ENCODE measurements at places on chromosomes 4 and X. TPM values are rescaled to one million over a fixed set of nuclear protein-coding genes. Genes with fewer than 3 reads are reported as not detected.

GRCh38 chr4:55365345-55365728, 19.3 kb downstream of the SRD5A3 start:
- no peak overlapping the region for H3K4me3 ChIP-seq
- no peak for DNase-seq
- no peaks in the 10 kb centered on the region for H3K4me1 ChIP-seq
- H3K36me3 ChIP-seq, result peaks cover 9% of the 10 kb centered on the region
- H3K27ac ChIP-seq, result no peak overlapping the region

GRCh38 chr4:100849319-100849718, 331.5 kb upstream of the EMCN start:
- H3K4me1 ChIP-seq, result no peaks in the 10 kb centered on the region
- no peak for DNase-seq
- H3K36me3 ChIP-seq, result no peaks in the 10 kb centered on the region
- H3K27ac ChIP-seq, result no peak overlapping the region
- no peaks in the 10 kb centered on the region for H3K27me3 ChIP-seq

GRCh38 chrX:74449322-74449936, 28.1 kb downstream of the SLC16A2 start:
- no peaks in the 10 kb centered on the region for H3K36me3 ChIP-seq
- no peak overlapping the region for H3K27ac ChIP-seq
- H3K4me1 ChIP-seq, result no peaks in the 10 kb centered on the region

DNA sequence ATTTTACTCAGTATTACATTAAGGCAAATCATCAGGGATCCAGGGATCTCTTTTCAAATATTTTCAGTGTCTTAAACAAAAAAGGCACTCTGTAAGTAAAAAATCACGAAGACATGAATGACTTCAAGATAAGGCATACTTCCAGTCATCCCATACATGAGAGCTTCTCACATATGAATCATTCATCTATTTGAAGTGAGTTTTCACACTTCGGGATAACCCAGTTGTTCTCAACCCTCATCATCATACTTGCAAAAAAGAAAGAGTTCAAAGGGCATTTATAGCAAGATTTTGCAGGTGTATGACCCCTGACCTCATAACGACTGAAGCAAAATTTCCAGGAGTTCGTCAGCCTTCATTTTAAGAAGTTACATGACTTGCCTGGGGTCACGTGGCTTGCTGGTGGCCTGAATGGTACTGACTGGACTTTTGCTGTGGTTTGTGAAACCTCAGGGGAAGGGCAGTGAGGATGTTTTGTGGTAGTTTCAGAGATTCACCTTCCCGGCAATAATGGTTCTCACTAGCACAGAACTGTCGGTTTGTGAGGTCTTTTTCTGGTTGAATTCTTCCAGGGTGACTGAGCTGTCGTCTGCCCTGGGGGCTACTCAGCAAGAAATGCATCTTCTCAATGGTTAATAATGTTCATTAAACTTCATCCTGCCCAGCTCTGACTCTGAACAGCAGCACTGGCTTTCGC, 115.8 kb upstream of the SHISA3 start:
- H3K4me3 ChIP-seq, result no peak overlapping the region
- H3K4me1 ChIP-seq, result no peaks in the 10 kb centered on the region
- H3K27ac ChIP-seq, result no peak overlapping the region
- no peaks in the 10 kb centered on the region for H3K27me3 ChIP-seq

DNA sequence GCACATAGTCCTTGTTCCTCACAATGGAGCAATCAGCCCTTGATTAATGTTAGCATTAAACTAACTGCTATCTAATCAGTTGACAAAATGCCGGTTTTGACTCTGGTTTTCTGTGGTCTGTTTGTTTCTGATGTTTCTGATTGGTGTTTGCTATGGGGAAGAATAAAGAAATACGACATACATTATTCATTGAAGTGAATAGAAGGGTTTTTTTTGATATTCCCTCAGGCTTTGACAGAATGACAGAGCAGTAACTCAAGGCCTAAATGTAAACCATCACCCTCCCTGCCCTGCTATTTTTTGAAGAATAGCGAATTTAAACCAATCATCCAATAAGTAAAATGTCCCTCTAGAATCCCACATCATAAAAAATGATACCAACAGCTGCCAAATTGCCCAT, 65.5 kb upstream of the HS3ST1 start:
- no peak overlapping the region for H3K4me3 ChIP-seq
- peaks cover 63% of the 10 kb centered on the region for H3K4me1 ChIP-seq
- H3K36me3 ChIP-seq, result peaks cover 6% of the 10 kb centered on the region
- no peak for DNase-seq
- H3K27ac ChIP-seq, result peak overlapping the region; percentile 93

DNA sequence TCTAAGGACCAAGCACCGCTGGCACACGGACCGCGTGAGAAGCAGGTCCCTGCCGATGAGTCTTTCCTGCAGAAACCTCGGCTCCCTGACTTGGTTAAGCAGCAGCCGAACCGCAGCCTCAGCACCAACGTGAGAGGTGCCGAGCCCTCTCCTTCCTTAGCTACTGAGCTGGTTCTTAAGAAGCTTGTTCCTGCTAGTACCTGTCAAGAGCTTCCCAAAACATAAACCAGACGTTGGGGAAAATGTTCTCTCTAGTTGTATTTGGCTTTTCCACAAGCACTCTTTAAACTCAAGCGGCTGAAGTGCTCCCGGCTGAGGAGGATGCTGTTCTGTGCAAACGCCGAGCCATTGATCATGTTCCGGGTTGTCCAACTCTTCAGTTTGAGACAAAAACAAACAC, 29.3 kb upstream of the TLR3 start:
- no peak for DNase-seq
- H3K36me3 ChIP-seq, result no peaks in the 10 kb centered on the region
- H3K4me1 ChIP-seq, result no peaks in the 10 kb centered on the region
- H3K4me3 ChIP-seq, result peak overlapping the region; percentile 28
- H3K27me3 ChIP-seq, result no peaks in the 10 kb centered on the region

- DNase-seq, result peak; percentile 1
- H3K4me3 ChIP-seq, result peak overlapping the region; percentile 17
- no peaks in the 10 kb centered on the region for H3K27me3 ChIP-seq
- no peaks in the 10 kb centered on the region for H3K36me3 ChIP-seq
- peak overlapping the region; percentile 75 for H3K27ac ChIP-seq
- H3K4me1 ChIP-seq, result peaks cover 32% of the 10 kb centered on the region
Observed at GRCh38 chr4:79650794-79651431, 242.9 kb upstream of the GK2 start.

- H3K4me3 ChIP-seq, result no peak overlapping the region
- peaks cover 14% of the 10 kb centered on the region for H3K36me3 ChIP-seq
- no peaks in the 10 kb centered on the region for H3K27me3 ChIP-seq
- DNase-seq, result no peak
Observed at GRCh38 chrX:119407681-119408080, 8.5 kb downstream of the SLC25A43 start.

- no peak overlapping the region for H3K27ac ChIP-seq
- DNase-seq, result no peak
- H3K27me3 ChIP-seq, result no peaks in the 10 kb centered on the region
Observed at GRCh38 chrX:129574214-129574613, 34.2 kb downstream of the OCRL start.

- H3K4me1 ChIP-seq, result peaks cover 7% of the 10 kb centered on the region
- H3K4me3 ChIP-seq, result no peak overlapping the region
- no peak overlapping the region for H3K27ac ChIP-seq
- DNase-seq, result no peak
- H3K36me3 ChIP-seq, result no peaks in the 10 kb centered on the region
- H3K27me3 ChIP-seq, result no peaks in the 10 kb centered on the region
Observed at GRCh38 chr4:148716431-148717052, 274.3 kb upstream of the NR3C2 start.

DNA sequence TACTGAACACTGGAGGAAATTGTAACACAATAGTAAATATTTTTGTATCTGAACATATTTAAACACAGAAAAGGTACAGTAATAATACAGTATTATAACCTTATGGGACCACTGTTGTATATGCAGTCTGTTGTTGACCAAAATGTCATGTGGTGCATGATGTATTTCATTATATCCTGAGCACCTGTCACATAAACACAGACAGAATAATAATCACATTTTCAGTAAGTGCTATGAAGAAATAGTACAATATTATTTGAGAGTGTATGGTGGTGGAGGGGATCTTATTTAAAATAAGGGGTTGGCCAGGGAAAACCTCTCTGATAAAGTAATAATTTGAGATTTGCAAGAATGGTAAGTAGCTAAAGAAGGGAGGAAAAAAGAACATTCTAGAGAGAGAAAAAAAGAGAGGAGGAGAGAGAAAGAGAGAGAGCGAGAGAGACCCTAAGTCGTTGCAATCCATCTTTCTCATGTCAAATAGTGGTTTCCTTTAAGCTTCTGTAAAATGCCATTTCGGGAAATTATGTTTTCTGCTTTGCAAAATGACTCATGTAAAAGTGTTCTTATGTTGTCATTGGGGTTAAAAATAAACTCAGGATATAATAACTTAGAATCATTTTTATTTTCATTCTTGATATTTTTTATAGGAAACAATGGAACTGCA, 19.3 kb upstream of the CLNK start:
- no peaks in the 10 kb centered on the region for H3K4me1 ChIP-seq
- H3K27me3 ChIP-seq, result no peaks in the 10 kb centered on the region
- DNase-seq, result no peak
- H3K27ac ChIP-seq, result no peak overlapping the region
- H3K4me3 ChIP-seq, result no peak overlapping the region
- no peaks in the 10 kb centered on the region for H3K36me3 ChIP-seq

GRCh38 chrX:9476810-9477575, 12.1 kb downstream of the TBL1X start:
- no peak for DNase-seq
- no peaks in the 10 kb centered on the region for H3K36me3 ChIP-seq
- no peak overlapping the region for H3K4me3 ChIP-seq
- H3K27me3 ChIP-seq, result no peaks in the 10 kb centered on the region

GRCh38 chrX:70331161-70331560, 41.3 kb downstream of the KIF4A start:
- H3K27me3 ChIP-seq, result no peaks in the 10 kb centered on the region
- no peak for DNase-seq

DNA sequence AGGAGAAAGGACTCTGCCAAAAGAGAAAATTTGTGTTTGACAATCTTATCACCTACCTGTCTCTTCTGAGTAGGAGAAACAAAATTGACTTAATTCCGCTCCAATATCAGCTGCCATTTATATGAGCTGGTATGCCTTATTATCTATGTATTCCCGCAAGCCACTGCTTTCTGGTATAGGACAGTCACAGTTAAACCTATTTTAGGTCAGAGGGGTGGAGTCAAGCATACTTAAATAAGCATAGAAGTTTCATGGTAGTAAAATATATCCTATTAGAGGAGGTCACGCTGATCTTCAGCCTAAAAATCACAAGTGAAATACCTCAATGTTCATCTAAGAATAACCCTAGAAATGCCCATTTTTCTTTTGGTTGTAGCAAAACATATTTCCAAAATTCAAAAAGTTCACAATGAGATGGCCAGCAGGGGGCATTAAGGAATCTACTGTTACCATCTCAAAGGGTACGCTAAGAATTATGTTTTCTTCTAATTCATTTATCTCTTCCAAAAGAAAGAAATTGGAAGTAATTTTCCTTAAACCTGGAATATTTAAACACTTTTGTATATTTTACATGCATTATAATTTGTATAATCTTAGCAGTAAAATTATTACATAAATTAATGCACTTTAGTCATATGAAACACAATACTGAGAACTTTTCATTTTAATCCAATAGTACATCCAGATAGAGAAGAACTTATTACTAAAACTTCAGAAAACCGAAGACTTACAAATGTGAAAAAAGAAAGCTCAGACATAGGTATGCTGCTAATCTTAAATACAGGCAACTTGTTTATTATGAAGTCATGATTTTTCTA, 10.5 kb downstream of the PPAT start:
- H3K4me3 ChIP-seq, result no peak overlapping the region
- DNase-seq, result peak; percentile 11
- H3K36me3 ChIP-seq, result no peaks in the 10 kb centered on the region

GRCh38 chr4:123696687-123697086, 300.1 kb downstream of the SPRY1 start:
- H3K4me1 ChIP-seq, result no peaks in the 10 kb centered on the region
- no peaks in the 10 kb centered on the region for H3K27me3 ChIP-seq
- H3K27ac ChIP-seq, result no peak overlapping the region
- DNase-seq, result no peak
- no peak overlapping the region for H3K4me3 ChIP-seq

GRCh38 chr4:136526517-136526916, 1005.8 kb downstream of the PCDH18 start:
- no peaks in the 10 kb centered on the region for H3K4me1 ChIP-seq
- H3K4me3 ChIP-seq, result no peak overlapping the region
- DNase-seq, result no peak
- no peaks in the 10 kb centered on the region for H3K36me3 ChIP-seq

GRCh38 chr4:86592553-86593249, 1.4 kb upstream of the PTPN13 start:
- H3K27me3 ChIP-seq, result no peaks in the 10 kb centered on the region
- peak overlapping the region; percentile 85 for H3K4me3 ChIP-seq
- peaks cover 35% of the 10 kb centered on the region for H3K36me3 ChIP-seq
- H3K4me1 ChIP-seq, result peaks cover 18% of the 10 kb centered on the region
- H3K27ac ChIP-seq, result peak overlapping the region; percentile 69

DNA sequence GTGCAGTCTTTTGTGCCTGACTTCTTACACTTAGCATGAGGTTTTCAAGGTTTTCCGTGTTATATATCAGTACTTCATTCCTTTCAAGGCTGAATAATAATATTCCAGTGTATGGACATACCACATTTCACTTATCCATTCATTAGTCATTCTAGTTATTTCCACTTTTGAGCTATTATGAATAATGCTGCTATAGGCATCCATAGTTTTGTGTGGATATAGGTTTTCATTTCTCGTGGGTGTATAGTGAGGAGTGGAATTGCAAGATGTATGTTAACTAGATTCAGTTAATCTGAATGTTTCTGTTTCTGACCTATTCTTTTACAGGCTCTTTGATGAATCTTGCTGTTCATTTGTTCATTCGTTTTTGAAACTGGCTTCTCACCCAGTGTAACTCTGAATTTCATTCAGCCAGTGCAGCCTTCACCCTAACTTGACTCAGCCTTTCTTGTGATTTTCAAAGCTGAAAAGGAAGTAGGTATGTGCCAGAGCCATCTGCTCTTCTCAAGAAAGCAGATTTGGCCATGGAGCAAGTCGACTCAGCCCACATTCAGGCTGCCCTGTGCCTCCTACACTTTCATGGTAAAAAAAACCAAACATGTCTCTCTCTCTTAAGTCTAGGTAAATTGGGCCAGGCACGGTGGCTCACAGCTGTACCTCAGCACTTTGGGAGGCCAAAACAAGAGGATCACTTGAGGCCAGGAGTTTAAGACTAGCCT, 56.3 kb upstream of the NOCT start:
- H3K27me3 ChIP-seq, result no peaks in the 10 kb centered on the region
- no peaks in the 10 kb centered on the region for H3K36me3 ChIP-seq
- no peaks in the 10 kb centered on the region for H3K4me1 ChIP-seq

Gene PDLIM3
- 0.51 TPM for total RNA-seq

Gene SRPK3
- 0.14 TPM for total RNA-seq
